ENCODE measurements at places on chromosomes 5 and 9.

GRCh38 chr9:89951675-89952074 is 346.9 kb downstream of the GADD45G start:
- no peak for DNase-seq

DNA sequence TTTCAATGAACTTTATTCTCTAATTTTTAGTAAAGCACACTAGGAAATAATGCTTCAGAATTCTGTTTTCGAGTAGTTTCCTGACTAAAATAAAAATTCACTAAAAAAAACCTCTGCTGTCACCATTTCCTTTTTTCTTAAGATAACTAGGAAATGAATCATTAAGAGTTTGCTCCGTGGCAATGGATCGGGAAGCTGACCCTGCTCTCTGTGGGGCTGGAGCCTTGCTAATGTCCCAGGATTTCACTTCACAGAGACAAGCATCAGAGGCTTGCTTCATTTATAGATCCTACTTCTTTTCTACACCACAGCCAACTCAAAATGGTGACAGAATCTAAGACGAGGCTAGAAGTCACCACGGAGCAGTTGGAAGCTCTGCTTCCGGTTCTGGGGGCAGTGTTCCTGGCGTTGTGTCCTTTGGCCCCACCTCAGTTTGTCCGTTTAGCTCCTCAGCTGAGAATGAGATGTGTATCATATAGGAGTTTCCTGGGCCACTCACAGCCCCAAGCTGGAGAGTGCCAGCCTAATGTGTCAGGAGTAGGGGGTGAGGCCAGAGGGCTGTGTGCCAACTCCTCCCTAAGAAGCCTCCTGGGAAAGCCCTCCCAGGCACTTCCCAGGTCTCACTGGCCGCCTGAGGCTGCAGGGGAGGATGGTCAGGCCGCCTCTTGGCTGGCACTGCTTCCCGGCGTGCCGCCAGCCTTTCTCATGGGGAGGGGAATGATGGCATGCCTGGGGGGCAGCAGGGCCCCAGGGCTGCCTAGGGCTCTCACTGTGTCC is 19.6 kb downstream of the TENT4A start:
- DNase-seq, result peak; percentile 24

DNA sequence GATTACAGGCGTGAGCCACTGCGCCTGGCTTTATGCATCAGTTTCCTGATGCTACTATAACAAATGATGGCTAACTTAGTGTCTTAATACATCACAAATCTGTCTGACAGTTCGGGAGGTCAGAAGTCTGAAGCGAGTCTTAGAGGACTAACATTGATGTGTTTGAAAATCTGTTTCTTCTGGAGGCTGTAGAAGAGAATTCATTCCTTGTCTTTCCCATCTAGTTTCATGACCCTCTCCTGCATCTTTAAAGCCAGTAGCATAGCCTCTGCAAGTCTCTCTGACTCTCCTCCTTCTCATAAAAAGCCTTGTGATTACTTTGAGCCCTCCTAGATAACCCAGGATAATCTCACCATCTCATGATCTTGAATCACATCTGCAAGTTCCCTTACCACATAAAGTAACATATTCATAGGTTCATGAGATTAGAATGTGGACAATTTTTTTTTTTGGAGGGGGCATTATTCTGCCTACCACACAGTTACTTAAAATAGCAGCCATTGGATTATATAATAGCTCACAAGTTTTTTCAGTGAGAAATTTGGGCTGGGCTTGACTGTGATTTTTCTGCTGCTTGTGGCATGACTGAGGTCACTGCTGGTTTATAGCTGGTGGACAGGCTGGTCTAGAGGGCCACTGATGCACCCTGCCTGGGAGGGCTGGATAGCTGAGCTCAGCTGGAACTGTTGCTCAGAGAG is 134.8 kb downstream of the FBXL7 start:
- no peak for DNase-seq

- DNase-seq, result no peak
These were observed 220.9 kb downstream of the GADD45G start for GRCh38 chr9:89825669-89826068.

GRCh38 chr5:151476016-151476415 is 28.6 kb downstream of the SLC36A1 start:
- no peak for DNase-seq

GRCh38 chr9:117409321-117409720 is 5.5 kb downstream of the ASTN2 start:
- no peak for DNase-seq

- no peak for DNase-seq
These were observed 5.0 kb downstream of the NCBP1 start for GRCh38 chr9:97638666-97639065.

DNA sequence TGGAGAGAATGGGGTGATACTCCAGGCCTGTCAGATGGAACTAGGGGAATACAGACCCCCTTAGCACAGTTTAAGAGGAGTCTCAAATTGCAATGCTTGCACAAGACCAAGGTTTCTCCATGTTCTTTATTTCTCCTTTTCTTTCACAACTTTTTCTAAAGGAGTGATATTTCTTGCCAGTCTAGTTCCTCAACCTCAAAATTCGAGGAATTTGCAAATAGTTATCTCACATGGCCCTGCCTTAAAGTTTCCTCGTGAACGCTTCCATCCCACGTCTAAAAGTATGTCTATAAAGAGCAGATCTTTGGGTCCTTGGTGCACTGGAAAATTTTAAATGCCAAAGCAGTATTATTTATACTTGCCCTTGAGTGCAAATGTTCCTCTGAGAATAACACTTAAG is 373.8 kb upstream of the KLF4 start:
- DNase-seq, result peak; percentile 33

GRCh38 chr9:113373256-113373655 is 3.5 kb downstream of the HDHD3 start:
- no peak for DNase-seq

GRCh38 chr9:78348848-78349247 is 51.9 kb downstream of the PSAT1 start:
- DNase-seq, result no peak

- no peak for DNase-seq
These were observed 631 bp upstream of the RCL1 start for GRCh38 chr9:4792054-4792571.

GRCh38 chr9:92480986-92481633 is 1.2 kb downstream of the ASPN start:
- no peak for DNase-seq

DNA sequence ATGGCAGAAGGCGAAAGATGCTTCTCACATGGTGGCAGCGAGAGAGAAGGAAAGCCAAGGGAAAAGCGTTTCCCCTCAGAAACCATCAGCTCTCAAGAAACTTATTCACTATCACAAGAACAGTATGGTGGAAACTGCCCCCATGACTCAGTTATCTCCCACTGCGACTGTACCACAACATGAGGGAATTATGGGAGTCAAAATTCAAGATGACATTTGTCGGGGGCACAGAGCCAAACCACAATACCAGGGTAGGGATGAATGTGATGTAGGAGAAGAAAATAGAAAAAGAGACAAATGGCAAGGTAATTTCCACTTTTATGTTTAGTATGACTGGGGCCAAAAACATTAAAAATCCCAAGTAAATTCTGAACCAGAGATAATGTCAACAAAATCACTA is 216.8 kb downstream of the TRIM36 start:
- DNase-seq, result no peak

GRCh38 chr5:140324041-140324600 is 21.2 kb upstream of the PFDN1 start:
- DNase-seq, result no peak

- no peak for DNase-seq
These were observed 45.8 kb upstream of the ENTREP1 start for GRCh38 chr9:69279084-69279731.

GRCh38 chr5:129400395-129400983 is 59.6 kb upstream of the ADAMTS19 start:
- DNase-seq, result no peak

- no peak for DNase-seq
These were observed 8.7 kb downstream of the DNAJB5 start for GRCh38 chr9:34998266-34998665.

- DNase-seq, result no peak
These were observed 978.7 kb upstream of the NUDT12 start for GRCh38 chr5:104541141-104541785.

DNA sequence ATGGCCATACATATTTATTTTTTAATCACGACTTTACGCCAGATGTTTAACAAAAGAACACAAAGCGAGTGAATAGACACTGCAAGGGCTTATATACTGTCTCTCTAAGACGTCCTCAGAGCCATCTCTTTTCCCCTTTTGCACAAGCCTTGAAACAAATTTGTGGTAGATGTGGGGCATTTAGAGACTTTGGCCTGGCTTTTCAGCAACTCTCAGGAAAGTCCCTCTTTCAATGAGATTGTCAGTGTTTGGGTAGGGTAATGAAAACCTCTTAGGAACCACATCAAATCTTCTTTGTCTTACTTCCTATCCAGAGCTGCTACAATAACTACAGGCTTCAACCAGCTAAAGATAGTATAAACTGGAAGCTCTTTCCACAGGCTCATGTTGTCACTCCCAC is 380.0 kb downstream of the ANXA1 start:
- no peak for DNase-seq

DNA sequence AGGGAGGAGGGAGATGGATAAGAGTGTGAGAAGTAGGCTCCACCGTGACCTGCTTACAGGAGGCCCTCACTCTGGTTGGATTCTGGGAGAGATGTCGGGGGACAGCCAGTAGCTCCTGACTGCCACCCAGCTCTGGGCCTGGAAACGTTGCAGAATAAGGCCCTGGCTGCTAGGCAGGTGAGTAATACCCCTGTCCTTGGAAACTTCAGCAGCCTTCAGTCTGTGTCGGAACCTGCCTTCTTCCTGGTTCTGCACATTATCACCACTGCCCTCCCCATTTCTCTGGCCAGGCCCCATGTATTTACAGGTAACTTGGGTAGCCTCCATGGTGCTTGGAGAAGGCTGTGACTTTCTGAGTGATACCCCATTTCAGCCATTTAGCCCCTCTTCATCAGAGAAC is 26.8 kb downstream of the FAXDC2 start:
- no peak for DNase-seq

GRCh38 chr5:157108976-157109375 is at the start of gene HAVCR2:
Gene HAVCR2, minus strand, starts transcription at chr5:157109044. Its CDS starts 61 bp downstream, at chr5:157108983.
- DNase-seq, result no peak

- no peak for DNase-seq
These were observed 1983.0 kb upstream of the C9orf72 start for GRCh38 chr9:29556317-29556716.

GRCh38 chr5:148666353-148666752 is 12.0 kb upstream of the HTR4 start:
- no peak for DNase-seq

- DNase-seq, result no peak
These were observed 70.4 kb downstream of the OTP start for GRCh38 chr5:77568082-77568481.

- no peak for DNase-seq
These were observed at the start of gene RASEF for GRCh38 chr9:83062651-83063527. Gene RASEF, minus strand, starts transcription at chr9:83063142. Its CDS starts 275 bp downstream, at chr9:83062867.

GRCh38 chr9:93491593-93492232 is 38.3 kb upstream of the FAM120AOS start:
- DNase-seq, result no peak

- no peak for DNase-seq
These were observed 10.4 kb upstream of the PCDHGC3 start for GRCh38 chr5:141465351-141465750.

GRCh38 chr5:54630738-54631359 is 113.3 kb downstream of the SNX18 start:
- DNase-seq, result no peak

- DNase-seq, result peak; percentile 11
These were observed 99.8 kb upstream of the SSBP2 start for GRCh38 chr5:81850501-81851357.

GRCh38 chr9:134598884-134599245 is 42.7 kb upstream of the COL5A1 start:
- no peak for DNase-seq

GRCh38 chr5:10019236-10019635 is 230.5 kb downstream of the ATPSCKMT start:
- no peak for DNase-seq

Measured in AG09309 (cell line).